Cardiac muscle cell (in vitro differentiated cells and primary cell): ENCODE measurements at places on chromosomes 1 and 21. TPM values are rescaled to one million over a fixed set of nuclear protein-coding genes. Genes with fewer than 3 reads are reported as not detected.

BARHL2 gene
- not detected in 2 replicates for total RNA-seq

DNA sequence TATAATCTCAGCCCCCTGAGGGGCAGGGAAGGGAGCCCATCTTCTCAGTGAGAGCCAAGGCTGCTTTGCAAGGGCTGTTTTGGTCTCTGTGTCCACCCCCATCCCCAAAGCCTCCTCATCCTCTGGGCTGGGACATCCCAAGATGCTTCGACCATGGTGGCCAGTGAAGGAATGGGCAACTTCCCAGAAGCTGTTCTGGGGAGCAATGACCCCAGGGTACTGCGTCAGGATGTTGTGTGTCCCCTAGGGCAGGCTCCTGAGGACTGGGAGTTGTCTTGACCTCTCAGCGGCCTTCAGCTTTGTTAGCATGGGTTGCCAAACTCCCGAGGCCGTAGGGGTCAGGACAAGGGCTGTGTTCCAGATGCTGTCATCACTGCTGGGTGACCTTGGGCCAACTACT, 238.4 kb upstream of the POU3F1 start:
- no peak for DNase-seq

GRCh38 chr1:114976891-114977290, 52.7 kb upstream of the TSHB start:
- DNase-seq: no peak

LCE1A gene
- total RNA-seq: not detected in 2 replicates

TFF3 gene
- not detected in 2 replicates for total RNA-seq
